ENCODE measurements at places on chromosomes 1 and 21. TPM values are rescaled to one million over a fixed set of nuclear protein-coding genes. Genes with fewer than 3 reads are reported as not detected.
A peak's percentile ranks its signal among the peaks of the same experiment; 100 is the strongest.

Gene ALDH4A1
- total RNA-seq = 1.0 TPM

Gene MEF2D
- total RNA-seq = 227 TPM

Gene NHLH1
- 0.24 TPM for total RNA-seq

DNA sequence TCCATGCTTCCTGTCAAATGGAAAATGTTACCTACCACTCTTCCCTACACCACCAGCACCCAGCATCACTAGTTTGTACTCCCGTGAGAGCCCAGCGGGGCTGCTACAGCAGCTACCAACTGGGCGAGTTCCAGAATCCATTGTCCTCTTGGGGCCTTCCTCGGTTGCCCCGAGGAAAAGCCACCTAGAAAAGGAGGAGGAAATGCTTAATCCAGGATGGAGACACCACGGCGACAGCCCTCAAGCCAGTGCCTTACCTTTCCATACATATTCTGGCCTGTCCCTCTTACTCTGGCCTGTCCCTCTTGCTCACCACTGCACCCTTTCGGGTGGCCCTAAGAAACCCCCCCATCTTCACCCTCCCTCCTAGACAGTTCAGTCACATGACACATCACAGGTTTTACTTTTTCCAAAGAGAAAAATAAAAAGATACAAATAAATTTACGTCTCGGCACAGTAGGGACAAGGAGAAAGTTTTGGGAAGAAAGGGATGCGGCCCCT, 478 bp downstream of the RIT1 start:
- DNase-seq = peak; percentile 45

- no peak for DNase-seq
Measured at GRCh38 chr1:41622402-41622801, 137.9 kb upstream of the EDN2 start.

GRCh38 chr1:248818505-248819374, 7.0 kb downstream of the SH3BP5L start:
- no peak for DNase-seq

GRCh38 chr1:192903142-192903541, 94.3 kb downstream of the RGS2 start:
- no peak for DNase-seq

- DNase-seq = no peak
Measured at GRCh38 chr1:166272155-166272554, 105.4 kb upstream of the FAM78B start.

Data from CD8-positive, alpha-beta T cell (primary cell).